ENCODE measurements at places on chromosomes 11 and 22.

DNA sequence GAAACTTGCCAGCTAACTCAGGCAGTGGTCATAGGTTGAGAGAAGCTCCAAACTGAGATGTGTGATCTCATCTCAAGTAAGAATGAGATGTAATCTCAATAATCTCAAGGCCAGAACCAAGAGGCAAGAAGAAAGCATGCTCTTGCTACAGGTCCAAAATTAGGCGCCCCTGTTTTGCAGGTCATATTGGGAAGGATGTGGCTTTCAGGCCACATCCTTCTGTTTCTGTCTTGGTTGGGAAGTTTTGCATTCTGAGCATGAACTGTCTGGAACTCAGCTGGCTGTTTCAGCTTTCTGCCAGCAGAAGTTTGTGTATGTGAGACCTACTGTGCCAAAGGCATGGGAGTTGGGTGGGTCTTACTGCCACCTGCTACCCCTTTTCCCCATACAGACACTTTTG is 67.5 kb upstream of the MS4A8 start:
- DNase-seq = no peak

DNA sequence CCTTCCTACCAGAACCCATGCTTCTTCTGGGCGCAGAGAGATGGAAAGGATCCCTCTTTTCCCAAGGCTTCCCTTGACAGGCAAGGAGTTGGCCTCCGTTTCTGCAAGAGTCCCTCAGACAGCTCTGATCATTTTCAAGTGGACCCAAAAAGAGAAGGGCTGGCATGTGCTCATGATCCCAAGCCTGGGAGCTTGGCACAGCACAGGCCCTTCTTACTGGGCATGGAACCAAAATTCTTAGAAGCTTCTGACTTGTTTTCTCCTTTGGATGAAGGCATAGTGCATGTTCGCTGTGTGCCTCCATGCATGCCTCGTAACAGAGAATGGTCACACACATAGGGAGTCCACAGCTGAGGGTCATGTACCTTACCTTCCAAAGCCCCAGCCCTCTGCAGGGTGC is 449.6 kb downstream of the MIAT start:
- DNase-seq = no peak

- no peak for DNase-seq
Measured at GRCh38 chr22:37115032-37115431, 5.5 kb upstream of the TMPRSS6 start.

GRCh38 chr11:27551127-27551526 is 44.6 kb upstream of the LIN7C start:
- DNase-seq = no peak

- no peak for DNase-seq
Measured at GRCh38 chr22:23520863-23521440, 59.1 kb downstream of the IGLL1 start.

DNA sequence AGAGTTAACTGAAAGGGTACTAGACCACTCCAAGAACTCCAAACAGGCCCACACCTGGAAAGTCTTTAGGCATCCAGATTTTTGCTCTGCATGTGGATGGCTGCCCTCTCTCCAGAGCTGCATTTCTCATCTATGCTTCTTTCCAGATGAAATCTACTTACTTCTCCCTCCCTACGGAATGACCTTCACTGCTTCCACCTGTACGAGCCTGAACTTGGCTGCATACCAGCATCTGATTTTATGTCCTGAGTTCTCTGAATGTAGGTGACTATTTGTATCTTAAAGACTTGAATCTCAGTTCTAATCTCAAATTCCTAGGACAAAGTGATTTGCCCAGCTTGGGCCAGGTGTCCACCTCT is 13.3 kb downstream of the CELF1 start:
- DNase-seq = no peak

GRCh38 chr22:49415151-49415951 is 412.3 kb downstream of the BRD1 start:
- no peak for DNase-seq
